ENCODE measurements at places on chromosomes 7 and 10.
A peak's percentile ranks its signal among the peaks of the same experiment; 100 is the strongest.

DNA sequence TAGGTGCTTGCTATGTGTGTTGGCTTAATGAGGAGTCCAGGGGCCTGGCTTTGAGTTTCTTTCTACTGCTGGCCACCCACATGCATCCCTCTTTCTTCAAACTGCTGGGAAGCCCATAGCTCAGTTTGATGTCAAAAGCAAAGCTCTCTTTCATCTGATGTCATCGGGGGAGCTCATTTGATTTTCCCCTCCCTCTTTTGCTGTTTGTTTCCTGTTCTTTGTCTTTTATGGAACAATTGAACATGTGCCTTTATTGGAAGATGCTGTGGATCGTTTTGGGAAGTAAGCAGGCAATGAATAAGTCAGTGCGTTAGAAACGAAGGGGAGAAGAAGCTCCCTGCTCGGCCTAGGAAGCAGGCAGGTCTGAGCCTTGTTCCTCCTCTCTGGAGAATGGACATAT is 140.7 kb downstream of the GRK5 start:
- no peak for DNase-seq

DNA sequence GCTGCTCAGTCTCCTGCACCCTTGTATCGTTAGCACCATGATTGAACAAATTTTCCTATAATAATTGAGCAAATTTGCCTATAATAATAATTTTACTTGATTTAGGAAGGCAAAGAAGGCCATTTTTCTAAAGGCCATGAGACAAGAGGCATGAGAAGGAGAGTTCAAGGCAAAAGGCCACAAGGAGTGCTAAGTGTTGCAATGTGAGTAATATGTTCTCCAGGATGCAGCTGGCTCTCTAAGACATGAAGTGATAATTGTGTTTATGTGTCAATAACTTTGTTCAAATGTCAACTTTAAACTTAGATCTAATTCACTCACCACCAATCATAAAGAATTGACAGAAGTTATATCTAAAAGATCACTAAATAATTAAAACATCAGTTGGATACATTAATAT is 53.8 kb downstream of the SGCE start:
- no peak for DNase-seq

DNA sequence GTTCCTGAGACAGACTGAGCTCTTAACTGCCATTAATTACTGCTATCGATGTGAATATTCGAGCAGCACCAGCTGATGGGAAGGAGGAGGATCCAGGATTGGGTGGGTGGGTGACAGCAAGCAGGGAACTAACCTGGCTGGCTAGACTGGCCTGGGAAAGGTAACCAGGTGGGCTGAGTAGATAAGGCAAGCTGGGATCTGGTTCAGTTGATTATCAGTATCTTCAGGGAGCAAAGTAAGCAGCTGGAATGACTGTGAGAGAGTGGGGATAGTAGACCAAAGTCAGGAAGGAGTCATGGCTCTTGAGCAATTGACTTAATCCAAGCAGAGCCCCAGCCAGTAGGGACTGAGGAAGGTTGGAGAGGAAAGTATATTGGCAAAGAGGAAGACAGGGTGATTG is 46.9 kb upstream of the KMT2E start:
- DNase-seq, result no peak

DNA sequence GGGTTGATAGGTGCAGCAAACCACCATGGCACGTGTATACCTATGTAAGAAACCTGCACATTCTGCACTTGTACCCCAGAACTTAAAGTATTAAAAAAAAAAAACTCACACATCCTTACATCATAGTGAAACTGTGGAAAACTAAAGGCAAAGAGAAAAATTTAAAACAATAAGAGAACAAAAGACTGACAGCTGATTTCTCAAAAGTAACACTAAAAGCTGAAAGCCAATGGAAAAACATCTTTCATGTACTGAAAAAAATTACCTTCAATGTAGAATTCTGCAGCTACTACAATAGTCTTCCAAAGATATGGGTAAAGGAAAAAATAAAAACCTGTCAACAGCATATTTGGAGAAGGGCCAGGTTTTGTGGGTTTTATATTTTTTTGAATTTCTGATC is 729.1 kb upstream of the NRP1 start:
- no peak for DNase-seq

DNA sequence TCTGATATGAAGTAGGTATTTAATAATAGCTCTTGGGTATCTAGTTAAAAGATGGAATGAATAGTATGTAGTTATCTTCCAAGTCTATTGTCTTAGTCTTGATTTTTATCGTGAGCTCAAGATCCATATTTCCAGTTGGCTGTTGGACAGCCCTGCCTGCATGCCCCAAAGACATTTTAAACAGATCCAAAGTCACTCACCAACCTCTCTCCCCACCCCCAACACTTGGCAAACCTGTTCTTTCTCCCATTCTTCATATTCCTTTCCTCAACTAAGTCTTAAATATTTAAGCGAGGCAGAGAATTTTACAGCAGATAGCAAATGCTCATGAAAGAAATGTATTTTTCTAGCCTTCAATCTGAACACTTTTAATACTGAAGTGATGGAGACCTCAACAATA is 80.7 kb upstream of the PALS2 start:
- no peak for DNase-seq

DNA sequence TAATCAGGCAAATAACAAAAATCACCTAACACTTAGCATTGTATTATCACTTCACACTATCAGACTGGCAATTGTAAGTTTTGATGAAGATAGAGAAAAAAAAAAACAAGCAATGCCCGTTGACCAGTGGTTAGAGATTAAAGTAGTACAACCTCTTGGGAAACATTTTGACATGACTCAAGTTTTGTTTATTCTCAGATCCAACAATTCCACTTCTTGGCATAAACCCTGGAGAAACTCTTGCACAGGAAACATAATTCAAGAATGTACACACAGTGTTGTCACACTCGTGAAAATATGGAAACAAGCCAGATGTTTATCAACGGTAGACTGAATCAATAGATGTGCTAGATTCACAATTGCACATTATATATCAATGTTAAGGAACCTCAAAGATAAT is 37.2 kb downstream of the FRMD4A start:
- no peak for DNase-seq

DNA sequence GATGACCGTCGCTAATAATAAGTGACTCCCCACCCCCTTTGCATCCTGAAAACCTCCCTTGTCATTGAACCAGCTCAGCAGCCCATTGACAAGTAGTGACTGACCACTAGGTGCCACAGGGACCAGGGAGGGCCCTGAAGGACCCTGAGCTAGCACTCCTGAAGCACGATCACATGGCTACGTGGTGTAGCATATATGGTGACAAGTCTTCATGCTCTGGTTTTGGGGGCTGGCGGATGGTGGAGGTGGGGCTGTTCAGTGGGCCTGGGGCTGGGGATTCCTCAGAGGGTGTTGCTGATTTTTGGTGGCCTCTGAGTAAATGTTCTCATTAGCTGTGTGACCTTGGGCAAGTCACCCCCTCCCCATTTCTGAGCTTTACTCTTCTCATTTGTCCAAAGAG is 4.7 kb downstream of the ADAMTS14 start:
- DNase-seq, result no peak

GRCh38 chr7:99128076-99128950 is 15.6 kb downstream of the SMURF1 start:
- no peak for DNase-seq

GRCh38 chr7:134714470-134715205 is 64.8 kb upstream of the CALD1 start:
- no peak for DNase-seq

DNA sequence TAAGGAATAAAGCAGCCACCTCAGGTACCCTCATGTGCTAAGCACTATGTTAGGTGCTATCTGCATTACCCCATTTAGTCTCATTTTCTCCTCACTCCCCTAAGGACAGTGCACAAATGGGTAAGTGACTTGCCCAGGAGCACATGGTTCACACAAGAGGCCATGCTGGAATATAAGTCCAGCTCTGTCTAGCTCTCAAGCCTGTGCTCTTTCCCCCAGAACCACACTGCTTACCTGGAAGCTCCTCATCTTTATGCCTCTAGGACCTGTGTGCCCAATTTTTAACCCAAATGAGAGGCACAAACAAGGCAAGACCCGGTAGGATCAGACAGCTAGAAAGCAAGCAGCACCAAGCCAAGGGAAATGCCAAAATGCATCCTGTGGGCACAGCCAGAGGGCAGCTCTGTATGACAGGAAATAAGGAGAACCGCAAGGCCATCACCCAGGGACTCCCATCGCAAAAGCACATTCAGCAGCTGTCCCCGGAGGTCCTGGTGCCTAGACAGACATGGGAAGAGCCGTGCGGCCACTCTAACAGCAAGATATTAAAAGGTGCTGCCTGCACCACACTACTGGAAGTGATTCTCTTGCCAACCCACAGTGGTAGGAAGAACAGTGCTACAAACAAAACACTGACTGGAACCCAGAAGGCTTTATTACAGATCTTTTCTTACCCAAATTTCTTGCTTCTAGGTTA is 88.1 kb downstream of the GSAP start:
- peak; percentile 63 for DNase-seq

DNA sequence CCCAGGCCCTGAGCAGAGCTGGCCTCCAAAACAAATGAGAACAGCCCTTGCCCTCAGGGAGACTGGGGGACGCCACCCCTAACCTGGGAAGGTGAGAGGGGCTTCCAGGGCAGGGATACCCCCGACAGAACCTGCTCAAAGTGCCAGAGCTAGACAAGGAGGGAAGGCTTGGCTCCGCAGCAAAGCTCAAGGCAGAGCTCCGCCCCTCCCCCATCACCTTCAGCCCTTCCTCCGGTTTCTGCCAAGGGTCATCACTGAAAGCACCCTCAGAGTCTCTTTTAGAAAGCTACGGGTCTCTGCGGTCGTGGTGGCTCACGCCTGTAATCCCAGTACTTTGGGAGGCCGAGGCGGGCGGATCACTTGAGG is 73.4 kb upstream of the CUX1 start:
- no peak for DNase-seq

GRCh38 chr10:13206546-13207443 is 27.4 kb downstream of the UCMA start:
- DNase-seq, result peak; percentile 50

- DNase-seq, result no peak
Observed at GRCh38 chr7:158741294-158741666, 36.7 kb upstream of the NCAPG2 start.

GRCh38 chr7:32390210-32390609 is 100.0 kb downstream of the LSM5 start:
- DNase-seq, result no peak

Data from astrocyte of the hippocampus (primary cell).